Ascending aorta (tissue), 2 donors: ENCODE measurements at places on chromosomes 2 and 18.

DNA sequence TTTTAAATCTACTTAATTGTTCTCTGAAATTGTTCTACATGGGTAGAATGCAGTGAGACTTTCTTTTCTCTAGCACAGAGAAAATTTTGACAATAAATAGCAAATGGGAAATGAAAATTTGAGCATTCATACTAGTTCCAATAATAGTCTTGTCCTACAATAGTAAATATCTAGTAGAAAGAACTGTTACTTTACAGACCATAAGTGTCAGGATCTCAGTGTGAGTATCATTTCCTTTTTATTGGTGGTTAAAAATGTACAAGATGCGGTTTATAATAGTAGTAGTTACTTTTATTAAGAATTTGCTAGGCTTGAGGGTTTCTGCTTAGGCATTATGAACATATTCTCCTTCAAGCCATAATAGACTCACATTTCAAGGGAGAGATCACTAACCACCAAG lies 43.2 kb downstream of the KCNE4 start:
- DNase-seq = no peak

- DNase-seq = no peak
These were observed 53.6 kb upstream of the CAB39 start for GRCh38 chr2:230658877-230659652.

DNA sequence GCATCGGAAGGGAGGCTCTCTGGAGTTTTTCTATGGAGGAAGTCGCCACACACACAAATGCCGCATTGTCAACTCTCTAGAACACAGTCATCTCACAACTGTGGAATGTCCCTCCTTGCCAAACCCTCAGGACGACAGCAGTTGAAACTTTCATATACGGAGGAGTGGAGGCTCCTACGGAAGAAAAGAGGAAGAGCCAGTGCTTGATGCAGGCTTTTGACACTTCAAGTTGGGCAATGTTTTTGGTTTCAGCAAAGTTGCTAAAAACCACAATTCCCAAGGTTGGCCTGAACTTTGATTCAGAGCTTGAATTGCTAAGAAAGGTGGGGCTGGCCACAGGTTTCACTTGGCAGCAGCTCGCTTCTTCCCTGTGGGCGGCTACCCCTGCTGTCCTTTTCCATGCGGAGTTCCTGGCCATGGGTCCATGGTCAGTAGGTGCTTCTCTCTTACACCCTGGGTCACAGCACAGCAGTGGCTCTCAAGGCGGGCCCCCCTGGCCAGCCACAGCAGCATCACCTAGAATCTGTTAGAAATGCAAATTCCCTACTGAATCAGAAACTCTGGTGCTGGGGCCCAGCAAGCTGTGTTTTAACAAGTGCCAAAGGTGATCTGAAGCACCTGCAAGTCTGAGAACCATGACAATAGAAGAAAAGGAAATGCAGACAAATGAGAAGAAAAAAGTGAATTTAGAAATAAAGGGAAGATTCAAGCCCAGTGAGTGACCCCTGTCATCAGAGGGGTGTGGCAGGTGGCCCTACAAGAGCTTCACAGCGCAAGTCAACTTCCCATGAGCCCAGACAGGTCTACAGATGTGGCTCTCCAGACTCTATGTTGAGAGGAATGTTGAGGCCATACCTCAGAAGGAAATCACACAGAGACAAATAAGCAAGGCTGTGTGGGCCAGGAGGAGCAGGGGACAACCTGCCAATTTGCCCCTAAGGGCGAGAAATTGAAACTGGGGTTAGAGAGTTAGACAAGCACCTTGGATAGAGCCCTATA lies 856.4 kb downstream of the RNF144A start:
- no peak for DNase-seq

- peak; percentile 91 for DNase-seq
These were observed 100.3 kb downstream of the TTC32 start for GRCh38 chr2:19801367-19802080.

DNA sequence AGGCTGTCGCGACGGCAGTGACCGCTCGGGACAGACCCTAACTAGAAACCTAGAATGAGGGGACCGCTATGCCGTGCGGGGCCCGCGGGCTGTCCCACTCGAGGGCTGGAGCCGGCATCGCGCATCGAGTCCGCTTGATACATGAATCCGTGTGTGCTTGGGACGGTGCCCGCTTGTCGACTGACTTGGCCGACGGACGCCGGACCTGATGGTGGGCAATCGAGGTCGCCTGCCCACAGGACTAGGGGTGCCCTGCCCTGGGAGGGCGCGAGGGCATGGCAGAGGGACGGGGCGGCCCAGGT lies 749 bp upstream of the PTMA start:
- DNase-seq = no peak

DNA sequence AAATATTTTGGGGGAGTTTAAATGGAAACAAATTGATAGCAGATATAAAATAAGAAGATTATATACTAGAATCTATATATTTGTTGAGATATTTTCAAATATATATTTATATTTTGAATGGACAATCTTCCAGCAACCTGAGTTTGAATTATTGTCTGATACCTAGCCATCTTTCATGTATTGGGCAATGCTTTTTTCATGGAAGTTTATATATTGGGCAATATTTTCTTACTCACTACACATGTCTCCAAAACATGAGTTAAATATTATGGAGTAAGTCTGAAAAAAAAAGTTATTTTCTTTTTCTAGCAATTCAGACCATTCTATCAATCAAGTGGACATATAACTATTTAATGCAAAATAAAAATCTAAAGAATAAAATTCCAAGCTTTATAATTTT lies 295.2 kb downstream of the NYAP2 start:
- DNase-seq = no peak

GRCh38 chr2:152062125-152063091 lies 36.4 kb downstream of the CACNB4 start:
- no peak for DNase-seq

- DNase-seq = no peak
These were observed 116.5 kb upstream of the MAP2 start for GRCh38 chr2:209307161-209308001.

GRCh38 chr2:223735035-223735640 lies 102.2 kb downstream of the AP1S3 start:
- DNase-seq = no peak

GRCh38 chr2:15568874-15569273 lies 7.7 kb upstream of the NBAS start:
- no peak for DNase-seq

DNA sequence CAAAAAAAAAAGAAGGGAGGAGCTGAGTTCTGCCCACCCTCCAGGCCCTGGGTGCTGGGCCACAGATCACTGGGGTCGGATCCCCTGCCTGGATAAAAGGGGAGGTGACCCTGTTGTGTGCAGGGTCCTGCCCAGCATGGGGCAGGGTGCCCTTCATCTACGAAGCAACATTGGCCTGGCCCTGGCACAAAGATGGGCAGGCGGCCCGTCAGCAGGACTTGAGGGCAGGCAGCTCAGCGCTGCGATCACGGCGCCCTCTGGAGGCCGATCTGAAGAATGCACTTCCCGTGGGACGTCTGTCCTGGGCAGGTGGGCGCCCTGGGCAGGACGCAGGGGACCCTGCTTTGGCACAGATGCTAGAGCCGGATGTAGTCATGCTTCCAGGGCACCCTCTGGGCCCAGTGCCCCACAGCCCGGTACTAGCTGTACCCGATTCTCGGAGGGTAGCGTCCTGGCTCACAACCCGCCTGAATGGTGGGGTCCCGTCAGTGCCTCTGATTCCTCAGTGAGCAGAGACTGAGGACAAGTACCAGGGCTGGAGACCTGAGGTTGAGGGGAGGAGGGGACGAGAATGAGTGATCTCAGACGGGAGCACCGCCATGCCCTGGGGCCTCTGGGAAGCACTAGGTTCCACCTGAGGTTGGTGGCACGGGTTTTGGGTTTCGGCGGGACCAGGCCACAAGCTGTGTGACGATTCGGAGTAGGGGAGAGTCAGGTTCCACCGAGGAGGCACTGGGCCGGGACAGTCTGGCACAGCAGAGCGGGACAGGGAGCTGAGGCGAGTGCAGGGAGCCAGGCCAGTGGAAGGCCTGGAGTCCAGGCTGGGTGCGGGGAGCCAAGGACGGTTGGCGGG lies 18.0 kb downstream of the ARID5A start:
- DNase-seq = peak; percentile 89

DNA sequence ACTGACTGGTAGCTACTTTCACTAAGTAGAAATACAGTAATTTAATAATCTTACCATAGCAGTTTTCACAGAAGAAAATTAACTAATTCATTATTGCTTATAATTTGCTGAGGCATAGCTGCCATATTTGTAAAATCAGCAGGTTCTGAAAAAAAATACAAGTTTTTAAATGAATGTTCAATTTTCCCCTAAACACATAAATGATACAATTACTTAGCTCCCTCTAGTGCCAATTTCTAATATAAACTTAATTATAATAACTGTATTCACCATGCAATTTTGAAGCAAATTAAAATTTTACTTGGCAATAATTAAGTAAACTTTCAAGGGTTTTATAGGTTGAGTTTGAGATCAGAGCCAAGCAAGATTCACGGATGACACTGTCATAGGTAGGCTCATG lies 1321.6 kb upstream of the ACVR2A start:
- no peak for DNase-seq

GRCh38 chr18:28040211-28040610 lies 136.7 kb downstream of the CDH2 start:
- no peak for DNase-seq

DNA sequence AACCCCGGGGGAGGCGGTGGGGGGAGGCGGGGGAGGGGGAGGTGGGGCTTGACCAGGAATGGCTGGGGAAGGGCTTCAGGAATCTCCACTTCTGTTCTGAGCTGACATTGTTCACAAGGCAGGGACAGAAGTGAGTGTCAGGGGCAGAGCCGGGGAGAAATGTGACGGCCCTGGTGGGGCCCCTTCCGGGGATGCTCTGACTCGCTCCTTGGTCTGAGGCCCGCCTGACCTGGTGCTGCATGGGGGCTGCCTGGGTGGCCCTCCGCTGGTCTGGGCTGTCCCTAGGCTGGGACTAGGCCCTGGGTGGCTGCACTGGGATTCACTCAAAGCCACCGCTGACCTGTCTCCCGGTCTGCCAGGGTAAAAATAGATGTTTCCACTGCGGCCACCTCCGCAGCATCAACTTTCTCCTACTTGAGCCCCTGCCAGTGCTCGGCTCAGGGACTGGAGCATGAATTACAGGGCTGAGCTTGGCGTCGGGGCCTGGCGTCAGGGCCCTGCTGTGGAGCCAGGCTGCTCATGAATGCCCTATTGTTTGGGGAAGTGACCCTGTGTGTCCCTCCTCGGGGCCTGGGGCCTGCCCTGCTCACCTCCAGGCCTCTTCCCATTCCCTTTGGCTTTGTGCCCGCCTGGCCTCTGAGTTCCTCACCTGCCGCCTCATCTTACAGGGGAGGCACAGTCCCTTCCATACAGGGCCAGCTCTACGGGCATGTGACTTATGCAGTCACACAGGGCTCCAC lies 247.5 kb downstream of the DYSF start:
- DNase-seq = peak; percentile 56

DNA sequence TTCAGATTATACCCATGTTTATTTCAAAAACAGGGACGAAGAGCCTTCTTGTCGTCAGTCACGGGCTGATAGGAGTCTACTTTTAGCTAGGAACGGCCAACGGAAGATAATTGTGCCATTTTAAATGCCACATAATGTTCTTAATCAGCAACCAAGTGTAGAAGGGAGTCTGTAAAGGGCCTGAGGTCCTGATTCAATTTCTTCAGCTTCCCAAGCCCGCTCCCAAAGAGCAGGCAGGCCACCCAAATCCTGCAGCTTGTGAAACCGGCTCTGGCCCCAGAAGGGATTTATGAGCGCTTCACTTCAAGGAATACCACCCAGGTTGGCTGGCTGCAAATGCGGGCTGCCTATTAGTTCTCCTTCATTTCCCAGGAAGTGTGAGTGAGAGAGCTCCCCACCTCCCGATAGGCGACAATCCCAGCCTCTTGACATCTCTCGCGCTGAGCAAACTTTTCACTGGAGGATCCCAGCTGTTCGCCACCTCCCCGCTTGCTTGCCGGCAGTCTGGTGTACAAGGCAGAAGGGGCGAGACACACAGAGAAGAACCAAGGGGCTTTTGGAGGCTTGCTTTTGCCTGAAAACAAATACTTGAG lies 272.9 kb downstream of the CDH20 start:
- no peak for DNase-seq

DNA sequence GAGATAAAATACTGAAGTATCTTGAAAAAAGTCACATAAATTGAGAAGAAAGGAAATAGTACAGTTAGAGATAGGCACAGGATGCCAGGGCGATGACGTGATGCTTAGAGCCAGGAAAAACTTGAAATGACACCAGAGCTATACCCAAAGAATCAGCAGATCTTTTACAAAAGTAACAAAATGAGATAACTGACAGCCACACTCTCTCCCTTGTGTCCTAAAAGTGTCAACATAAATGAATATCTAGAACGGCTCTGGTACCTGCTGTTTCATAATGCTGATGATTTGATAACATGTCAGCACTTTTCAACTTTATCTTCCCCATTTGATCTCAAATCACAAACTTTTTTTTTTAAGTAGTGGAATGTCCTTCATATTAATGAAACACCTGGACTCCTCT lies 45.6 kb upstream of the ZC3H15 start:
- DNase-seq = no peak

DNA sequence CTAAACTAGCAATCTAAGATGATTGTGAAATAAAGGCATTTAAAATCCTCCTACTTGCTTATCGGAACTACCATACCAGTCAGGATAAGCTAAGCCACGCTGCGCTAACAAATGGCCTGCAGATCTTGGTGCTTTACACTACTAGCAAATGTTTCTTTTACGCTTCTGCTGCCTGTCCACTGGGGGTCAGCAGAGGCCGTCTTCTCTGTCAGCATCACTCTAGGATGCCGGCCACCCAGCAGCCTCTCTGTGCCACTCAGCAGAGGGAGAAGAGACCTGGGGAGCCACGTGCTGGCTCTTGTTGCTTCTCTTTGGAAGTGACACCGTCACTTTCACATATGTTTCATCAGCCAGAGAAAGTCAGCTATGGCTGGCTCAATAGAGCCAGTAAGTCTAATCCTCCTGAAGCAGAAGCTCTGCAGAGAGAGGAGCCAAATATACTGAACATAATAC lies 36.6 kb downstream of the COPS8 start:
- peak; percentile 76 for DNase-seq

DNA sequence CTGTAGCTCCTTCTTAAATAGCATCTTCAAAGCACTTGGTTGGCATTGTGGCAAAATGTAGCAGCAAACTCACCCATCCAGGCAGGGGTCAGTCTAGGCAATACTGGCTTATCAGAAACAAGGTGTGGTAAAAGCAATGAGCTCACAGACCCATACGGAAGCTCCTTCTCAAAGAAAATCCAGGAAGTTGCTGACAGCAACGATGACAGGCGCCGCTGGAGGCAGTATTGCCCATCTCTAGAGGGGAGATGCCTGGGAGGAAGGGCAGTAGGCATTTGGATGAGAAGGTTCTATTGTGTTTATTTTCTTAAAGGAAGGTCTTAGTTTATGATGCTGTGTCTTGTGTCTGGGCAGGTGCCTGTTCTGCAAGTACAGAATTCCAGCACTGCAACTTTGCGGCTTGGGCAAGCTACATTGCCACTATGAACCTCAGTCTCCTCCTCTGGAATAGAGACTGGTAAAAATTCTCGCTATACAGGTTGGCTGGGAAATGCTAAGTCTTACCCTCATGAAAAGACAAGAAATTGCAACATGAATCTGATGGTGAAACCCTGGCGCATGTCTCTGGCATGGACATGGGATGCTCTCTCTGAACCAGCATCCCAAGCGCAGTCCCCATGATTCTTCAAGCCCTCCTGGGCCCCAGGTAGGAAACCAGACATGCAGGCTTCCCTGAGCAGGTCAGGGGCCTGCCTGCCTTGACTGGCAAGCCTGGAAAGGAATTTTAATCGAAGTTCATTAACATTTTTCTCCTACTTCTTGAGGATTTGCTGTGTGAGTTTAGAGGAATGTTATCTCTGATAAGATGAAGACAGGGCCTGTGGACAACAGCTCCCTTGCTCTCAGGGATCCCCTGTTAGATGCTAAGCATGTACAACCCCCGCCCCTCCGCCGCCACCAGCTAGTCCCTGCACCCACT lies 156.0 kb downstream of the TFCP2L1 start:
- no peak for DNase-seq
